Endodermal cell (in vitro differentiated cells): ENCODE measurements at places on chromosomes 5 and 9. TPM values are rescaled to one million over a fixed set of nuclear protein-coding genes. Genes with fewer than 3 reads are reported as not detected.

PCDHGA10 gene
- 19.5 and 20.7 TPM in 2 replicates for total RNA-seq

LHX3 gene
- total RNA-seq, result not detected in 2 replicates

GOLM1 gene
- 53.7 to 79.4 TPM (median 66.4 TPM) in 3 replicates for total RNA-seq

GNA14 gene
- 8.0 and 10.3 TPM in 2 replicates for total RNA-seq

SLC36A2 gene
- 0.45 and 1.4 TPM in 2 replicates for total RNA-seq

ORM1 gene
- total RNA-seq, result 1.4 to 1.8 TPM in 2 of 3 replicates, not detected in the other

- DNase-seq, result peak; percentile 98
Observed at GRCh38 chr5:174045470-174046025, at the start of gene NSG2. Gene NSG2 (plus strand): TSS chr5:174045706. CDS start chr5:174046756, 1,050 bp downstream.

DNA sequence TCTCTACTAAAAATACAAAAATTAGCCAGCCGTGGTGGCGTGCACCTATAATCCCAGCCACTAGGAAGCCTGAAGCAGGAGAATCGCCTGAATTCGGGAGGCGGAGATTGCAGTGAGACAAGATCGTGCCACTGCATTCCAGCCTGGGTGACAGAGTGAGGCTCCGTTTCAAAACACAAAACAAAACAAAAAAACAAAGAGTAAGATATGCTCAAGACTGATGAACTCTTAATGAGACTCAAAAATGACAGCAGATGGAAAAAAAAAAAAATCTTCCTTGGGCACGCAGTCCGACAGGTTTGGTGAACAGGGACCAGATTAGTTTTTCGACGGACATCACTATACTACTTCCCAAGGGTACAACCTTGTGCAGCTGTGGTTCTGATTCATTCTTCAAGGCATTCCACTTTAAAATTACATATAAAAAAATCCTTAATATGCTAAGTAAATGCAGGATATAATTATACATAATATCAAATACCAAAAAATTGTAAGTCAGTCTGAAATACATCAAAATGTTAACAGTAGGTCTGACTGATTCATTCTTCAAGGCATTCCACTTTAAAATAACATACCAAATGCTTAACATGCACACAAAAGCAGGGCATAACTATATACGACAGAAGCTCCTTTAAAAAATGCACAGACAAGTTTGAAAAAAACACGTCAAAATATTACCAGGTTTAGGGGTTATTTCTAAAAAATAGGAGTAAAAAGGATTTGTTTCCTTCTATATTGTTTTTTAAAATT is 12.3 kb downstream of the PSIP1 start:
- no peak for DNase-seq

DNA sequence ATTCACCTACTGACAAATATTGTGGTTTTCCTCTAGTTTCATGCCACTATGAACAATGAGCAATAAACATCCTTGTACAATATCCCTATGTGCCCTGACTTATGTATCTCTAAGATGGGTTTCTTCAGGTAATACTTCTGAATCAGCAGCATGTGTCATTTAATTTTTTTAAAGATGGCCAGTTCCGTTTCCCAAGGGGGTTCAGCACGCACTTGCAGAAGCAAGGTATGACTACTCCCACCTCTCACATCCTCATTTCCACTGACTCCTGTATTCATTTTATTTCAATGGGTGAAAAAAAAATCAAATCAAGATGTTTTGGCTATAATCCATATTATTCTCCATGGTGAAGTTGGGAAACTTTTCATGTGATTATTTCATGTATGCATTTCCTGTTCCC is 14.7 kb upstream of the ADAMTS19 start:
- DNase-seq, result no peak

DNA sequence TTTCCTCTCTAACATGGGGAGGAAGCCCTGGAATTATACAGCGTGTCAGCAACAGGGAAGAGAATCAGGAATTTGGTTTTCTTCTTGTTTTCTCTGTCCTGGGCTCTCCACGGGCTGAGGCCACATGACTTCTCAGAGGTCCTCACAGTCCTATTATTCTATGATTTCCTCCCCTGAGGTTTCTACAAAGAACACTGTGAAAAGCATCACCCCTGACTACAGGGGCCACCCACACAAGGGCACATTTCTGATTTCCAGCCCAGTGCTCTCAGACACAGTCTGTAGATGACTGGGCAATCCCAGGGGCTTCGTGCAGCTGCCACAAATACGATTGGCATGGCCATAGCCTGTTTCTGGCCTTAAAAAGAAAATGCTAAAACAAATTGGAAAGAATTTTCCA is 284.9 kb downstream of the CEMIP2 start:
- DNase-seq, result no peak

GRCh38 chr9:130956636-130957450 is 17.8 kb upstream of the FIBCD1 start:
- no peak for DNase-seq

DNA sequence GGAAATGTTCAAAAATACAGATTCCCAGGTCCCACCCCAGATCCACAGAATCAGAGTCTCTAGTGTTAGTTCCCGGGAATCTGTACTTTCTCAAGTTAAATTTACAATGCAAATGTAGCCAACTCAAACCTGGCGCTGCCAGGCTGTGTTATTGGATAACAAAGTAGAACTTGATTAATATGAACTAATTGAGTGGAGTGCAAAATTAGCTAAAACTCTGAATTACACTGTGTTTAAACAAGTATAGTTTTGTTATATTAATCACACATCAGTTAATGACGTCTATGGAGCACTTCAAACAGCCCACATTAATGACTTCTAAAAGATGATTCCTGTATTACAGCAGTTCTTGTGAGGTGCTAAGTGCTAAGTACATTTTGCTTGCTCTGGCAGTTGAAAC is 32.4 kb upstream of the CYFIP2 start:
- DNase-seq, result no peak

DNA sequence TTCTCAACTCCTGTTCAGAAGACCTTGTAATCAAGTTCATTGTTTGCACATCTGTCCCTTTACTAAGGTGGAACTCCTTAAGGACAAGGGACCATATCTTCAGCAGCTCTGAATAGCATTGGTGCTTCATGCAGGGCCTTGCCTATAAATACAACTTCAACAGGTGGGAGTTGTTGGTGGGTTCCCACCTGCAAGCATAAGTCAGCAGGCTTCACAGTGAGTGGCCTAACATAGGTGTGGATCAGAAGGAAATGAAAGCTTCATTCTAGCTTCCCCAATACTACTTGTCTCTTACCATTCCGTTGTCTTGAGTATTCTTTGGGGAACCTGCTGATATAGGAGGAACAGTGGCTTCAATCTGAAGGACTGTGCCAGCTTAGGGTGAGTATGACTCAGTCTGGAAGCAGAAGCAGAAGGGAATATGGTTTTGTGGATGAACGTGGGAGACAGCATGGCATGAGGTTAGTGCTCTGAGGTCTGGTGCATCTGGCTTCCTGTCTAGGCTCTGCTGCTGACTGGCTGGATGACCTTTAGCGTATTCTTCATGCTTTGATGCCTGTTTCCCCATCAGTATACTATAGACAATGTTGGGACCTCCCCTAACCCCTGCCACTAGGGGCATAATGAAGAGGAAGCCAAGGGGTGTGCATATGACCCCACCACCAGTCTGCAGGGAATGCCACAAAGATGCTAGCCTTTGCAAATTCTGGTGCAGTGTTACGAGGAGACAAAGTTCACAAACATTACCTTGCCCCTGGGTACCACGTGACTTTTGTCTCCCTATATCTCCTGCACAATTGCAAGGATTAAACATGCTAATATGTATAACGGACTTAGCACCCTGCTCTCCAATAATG is 192.3 kb downstream of the PALM2AKAP2 start:
- no peak for DNase-seq

DNA sequence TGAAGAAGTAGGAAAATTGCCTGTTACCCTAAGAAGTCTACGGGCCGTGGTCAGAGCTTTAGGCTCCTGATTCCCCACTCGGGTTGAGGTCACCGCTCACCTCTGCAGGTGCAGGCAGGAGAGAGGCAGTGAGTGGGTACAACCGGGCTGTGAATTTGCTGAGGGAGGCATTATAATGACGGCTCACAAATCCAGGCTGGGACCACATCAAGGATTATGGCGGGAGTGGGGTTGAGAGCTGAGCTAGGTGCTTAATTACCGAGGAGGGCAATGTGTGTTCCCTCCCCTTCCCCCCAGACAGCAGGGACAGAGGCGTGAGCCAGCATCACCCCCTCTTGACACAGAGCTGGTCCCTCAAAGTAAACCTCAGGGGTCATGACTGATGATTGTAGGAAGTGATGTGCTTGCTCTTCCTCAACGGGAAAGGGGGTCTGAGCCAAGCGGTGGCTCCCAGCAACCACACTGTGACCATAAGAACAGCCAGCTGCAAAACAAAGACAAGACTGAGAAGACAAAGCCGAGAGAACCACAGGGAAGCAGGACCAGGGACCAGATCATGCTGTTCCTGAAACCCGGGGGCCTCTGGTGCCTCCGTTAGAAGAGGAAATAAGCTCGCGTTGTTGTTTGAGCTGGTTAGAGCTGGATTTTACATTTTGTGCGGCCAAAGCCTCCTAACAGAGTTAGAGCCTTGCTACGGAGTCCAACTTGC is 77.7 kb downstream of the OLFM1 start:
- DNase-seq, result no peak

GRCh38 chr5:132251220-132251725 is 6.2 kb upstream of the PDLIM4 start:
- peak; percentile 36 for DNase-seq

GRCh38 chr9:108441726-108442125 is 414.1 kb downstream of the ACTL7B start:
- DNase-seq, result no peak

- no peak for DNase-seq
Observed at GRCh38 chr9:110156416-110156815, 51.5 kb downstream of the C9orf152 start.

DNA sequence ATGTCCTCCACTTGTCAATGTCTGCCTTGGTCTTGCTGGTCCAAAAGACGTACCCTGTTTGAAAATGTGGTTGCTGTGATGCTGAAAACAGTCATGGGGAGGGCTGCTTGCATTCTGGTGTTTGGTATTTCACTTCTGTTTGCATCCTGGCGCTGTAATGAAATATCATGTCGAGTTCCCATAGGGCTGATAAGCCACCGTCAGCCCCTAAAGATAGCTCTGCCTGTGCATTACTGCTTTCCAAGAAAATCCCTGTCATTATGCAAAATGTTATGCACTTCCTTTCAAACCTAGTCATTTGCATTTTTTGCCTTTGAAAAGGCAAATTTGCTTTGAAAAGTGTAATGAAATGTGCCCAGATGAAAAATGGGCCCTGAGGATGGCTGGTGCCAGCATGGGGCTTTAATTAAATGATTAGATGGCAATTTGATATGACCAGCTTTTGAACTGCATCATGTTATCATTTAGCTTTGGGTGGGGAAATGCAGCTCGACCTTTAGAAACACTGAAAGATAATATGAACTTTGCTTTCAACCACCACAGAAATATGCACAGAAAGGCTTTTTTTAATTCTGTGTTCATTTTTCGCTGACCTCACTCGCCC is 374.4 kb upstream of the SGCD start:
- DNase-seq, result no peak

- DNase-seq, result peak; percentile 58
Observed at GRCh38 chr9:76181020-76181641, 213.1 kb downstream of the RFK start.

GRCh38 chr5:142617416-142618129 is 68.3 kb downstream of the FGF1 start:
- no peak for DNase-seq

GRCh38 chr9:88521308-88521707 is 13.7 kb upstream of the NXNL2 start:
- DNase-seq, result no peak
